ENCODE measurements at places on chromosomes 12 and 14.

DNA sequence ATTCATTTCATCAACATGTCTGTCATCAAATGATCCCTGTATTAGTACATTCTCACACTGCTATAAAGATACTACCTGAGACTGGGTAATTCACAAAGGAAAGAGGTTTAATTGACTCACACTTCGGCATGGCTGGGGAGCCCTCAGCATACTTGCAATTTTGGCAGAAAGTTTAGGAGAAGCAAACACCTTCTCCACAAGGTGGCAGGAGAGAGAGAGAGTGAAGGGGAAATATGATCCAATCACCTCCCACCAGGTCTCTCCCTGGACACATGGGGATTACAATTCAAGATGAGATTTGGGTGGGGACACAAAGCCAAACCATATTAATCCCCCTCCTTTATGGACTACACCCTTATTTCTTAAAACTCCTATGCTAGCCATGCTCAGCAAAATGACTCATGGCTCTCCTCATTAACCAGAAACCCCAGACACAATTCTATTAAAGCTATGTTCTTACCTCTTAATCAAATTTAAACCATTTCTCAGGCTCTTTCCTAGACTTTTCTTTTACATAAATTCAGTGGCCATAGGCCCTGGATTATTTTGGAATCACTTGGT lies 932.3 kb downstream of the FLRT2 start:
- DNase-seq, result no peak

- DNase-seq, result no peak
Observed at GRCh38 chr12:16789204-16789790, 183.3 kb upstream of the LMO3 start.

- DNase-seq, result no peak
Observed at GRCh38 chr12:9711664-9712063, 21.2 kb downstream of the CLECL1 start.

DNA sequence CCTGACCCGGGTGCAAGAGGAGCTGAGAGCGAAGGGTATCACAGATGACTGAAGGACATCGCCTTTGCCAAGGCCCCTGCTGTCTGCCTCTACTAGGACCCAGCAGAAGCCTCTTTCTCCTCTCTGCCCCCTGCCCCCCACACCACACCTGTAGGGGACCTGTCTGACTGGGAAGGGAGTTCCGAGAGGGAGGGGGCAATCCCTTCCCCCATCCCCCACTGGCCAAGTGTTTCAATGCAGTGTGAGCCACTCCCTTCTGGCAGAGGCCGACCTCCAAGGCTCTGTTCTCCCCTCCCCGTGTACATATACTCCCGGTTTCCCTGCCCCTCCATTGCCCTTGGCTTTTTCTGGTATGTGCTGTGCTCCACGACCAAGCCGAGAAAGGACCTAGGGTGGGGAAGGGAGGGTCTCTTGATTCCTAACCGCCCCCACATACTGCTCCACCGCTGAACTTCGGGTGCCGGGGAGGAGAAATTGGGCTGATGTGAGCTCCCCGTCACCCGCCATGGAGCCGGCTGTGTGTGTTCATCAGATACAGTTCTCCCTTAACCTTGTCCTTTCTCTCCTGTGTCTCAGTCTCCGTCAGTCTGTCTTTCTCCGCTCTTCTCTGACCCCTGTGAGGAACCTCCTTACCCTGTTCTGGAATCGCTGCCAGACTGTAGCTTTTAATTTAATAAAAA lies 2.0 kb upstream of the ARHGEF25 start:
- no peak for DNase-seq

GRCh38 chr14:96264200-96264553 lies 8.2 kb downstream of the BDKRB1 start:
- DNase-seq, result no peak
